Activated naive CD8-positive, alpha-beta T cell treated with anti-CD3 and anti-CD28 coated beads, Interleukin-2, amount 10 ng/mL, durations not matched to agents 7 days and 5 days (primary cell): ENCODE measurements at places on chromosomes 7 and 10. TPM values are rescaled to one million over a fixed set of nuclear protein-coding genes. Genes with fewer than 3 reads are reported as not detected.

GRCh38 chr10:69814251-69814650 is 12.5 kb downstream of the COL13A1 start:
- H3K27me3 ChIP-seq = no peaks in the 10 kb centered on the region
- H3K27ac ChIP-seq = no peak overlapping the region
- peaks cover 13% of the 10 kb centered on the region for H3K4me1 ChIP-seq
- no peak overlapping the region for H3K4me3 ChIP-seq
- DNase-seq = no peak

GRCh38 chr7:84339306-84339705 is 144.7 kb upstream of the SEMA3A start:
- no peak overlapping the region for H3K4me3 ChIP-seq
- H3K27ac ChIP-seq = no peak overlapping the region
- H3K4me1 ChIP-seq = no peaks in the 10 kb centered on the region
- H3K27me3 ChIP-seq = no peaks in the 10 kb centered on the region
- H3K36me3 ChIP-seq = no peaks in the 10 kb centered on the region

- no peaks in the 10 kb centered on the region for H3K36me3 ChIP-seq
- no peaks in the 10 kb centered on the region for H3K4me1 ChIP-seq
- no peak overlapping the region for H3K4me3 ChIP-seq
- no peaks in the 10 kb centered on the region for H3K27me3 ChIP-seq
- DNase-seq = no peak
- H3K27ac ChIP-seq = no peak overlapping the region
Observed at GRCh38 chr7:69032848-69033247, 565.4 kb upstream of the AUTS2 start.

DNA sequence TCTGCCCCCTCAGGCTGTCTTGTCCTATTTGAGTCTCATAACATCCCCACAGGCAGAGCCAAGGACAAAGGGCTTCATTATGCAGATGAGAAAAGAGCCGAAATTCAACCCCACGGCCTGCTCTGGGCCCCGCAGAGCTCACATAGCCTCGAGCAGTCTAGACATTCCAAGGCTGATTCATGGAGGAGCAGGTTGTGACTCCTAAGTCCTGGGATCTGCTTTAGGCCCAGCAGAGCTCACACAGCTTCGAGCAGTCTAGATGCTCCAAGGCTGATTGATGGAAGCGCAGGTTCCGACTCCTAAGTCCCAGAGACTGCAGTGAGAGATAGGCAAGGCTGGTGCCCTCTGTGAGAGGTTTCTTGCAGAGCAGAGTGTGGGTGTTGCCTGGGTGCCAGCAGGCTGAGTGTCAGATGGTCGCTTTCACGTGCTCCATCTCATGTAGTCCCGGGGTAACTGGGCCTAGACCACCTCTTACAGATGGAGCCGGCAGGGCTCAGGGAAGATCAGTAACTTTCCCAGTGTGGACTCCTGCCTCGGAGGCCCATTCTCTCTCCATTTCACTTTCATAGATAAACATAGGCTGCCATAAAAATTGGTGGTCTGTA is 436.1 kb upstream of the FOXK1 start:
- no peak for DNase-seq
- H3K4me3 ChIP-seq = no peak overlapping the region
- H3K27me3 ChIP-seq = no peaks in the 10 kb centered on the region
- peaks cover under 1% of the 10 kb centered on the region for H3K4me1 ChIP-seq

DNA sequence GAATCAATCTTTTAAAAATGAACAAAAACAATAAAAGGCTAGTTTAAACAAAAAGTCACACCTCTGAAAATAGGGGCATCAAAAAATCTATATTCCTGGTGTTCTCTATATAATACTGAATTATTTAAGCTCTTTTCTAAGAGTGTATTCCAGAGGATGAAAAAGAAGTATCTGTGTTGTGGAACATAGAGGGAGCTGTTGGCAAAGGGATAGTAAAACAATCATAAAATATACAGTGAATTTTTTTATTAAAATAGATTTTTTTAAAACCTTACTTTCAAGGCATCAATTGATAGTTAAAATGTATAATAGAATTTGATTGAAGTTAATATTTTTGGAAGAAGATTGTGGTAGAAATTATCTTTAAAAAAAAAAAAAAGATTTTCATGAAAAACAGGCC is 1409.1 kb upstream of the CELF2 start:
- H3K4me1 ChIP-seq = no peaks in the 10 kb centered on the region
- DNase-seq = no peak
- H3K27ac ChIP-seq = no peak overlapping the region

- H3K36me3 ChIP-seq = peaks cover 6% of the 10 kb centered on the region
- peaks cover 4% of the 10 kb centered on the region for H3K4me1 ChIP-seq
- H3K27me3 ChIP-seq = no peaks in the 10 kb centered on the region
- no peak overlapping the region for H3K4me3 ChIP-seq
Observed at GRCh38 chr10:123038782-123039631, 30.2 kb downstream of the ACADSB start.

DNA sequence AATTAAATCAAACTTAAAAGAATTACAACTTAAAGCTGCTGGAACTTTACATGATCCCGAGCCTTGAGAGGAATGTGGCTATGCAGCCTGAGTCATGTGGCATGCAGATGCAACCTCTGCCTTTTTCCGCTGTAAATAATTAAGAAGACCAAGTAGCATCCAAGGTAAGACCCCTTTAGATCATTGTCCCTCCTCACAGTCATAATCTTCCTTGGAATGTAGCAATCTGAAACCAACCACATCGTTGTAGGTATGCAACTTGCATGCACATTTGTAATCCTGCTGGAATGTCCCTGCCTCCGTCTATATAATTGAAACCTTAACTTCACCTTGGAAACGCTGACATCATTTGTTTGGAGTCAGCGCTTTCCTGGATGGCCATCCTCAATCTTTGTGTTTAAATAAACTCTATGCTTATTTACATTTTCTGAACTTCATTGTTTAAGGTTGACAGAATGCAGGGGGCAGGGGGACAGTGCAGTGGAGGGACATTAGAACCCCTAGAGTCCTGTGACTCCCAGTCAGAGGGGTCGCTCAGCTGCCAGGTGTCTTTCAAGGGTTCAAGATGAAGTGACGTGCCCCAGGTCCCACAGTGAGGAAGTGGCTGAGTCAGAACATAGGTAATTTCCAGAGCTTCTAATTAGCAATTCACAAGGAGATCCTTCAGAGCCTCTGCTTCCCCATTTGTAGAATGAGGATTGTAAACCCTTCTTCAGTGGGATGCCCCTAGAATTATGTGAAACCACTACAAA is 110.7 kb downstream of the RALA start:
- peaks cover 9% of the 10 kb centered on the region for H3K36me3 ChIP-seq
- no peak for DNase-seq
- peak overlapping the region; percentile 96 for H3K27ac ChIP-seq
- H3K4me1 ChIP-seq = peaks cover 32% of the 10 kb centered on the region
- peak overlapping the region; percentile 83 for H3K4me3 ChIP-seq

DNA sequence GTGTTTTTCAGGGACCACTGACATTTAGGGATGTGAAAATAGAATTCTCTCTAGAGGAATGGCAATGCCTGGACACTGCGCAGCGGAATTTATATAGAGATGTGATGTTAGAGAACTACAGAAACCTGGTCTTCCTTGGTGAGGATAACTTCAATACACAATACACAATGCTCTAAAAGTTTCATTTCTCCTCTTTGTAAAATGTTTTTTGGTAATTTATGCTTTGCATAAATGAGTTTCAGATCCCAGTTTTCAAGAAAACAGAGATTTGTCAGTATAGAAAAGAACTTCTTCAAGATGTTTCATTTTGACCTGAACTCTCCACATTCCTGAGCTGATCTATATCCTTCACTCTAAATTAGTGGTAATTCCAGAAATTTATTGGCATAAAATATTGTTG is 14.2 kb downstream of the ZNF92 start:
- H3K4me1 ChIP-seq = peaks cover 4% of the 10 kb centered on the region
- no peak overlapping the region for H3K4me3 ChIP-seq
- no peak overlapping the region for H3K27ac ChIP-seq
- no peak for DNase-seq
- H3K36me3 ChIP-seq = peaks cover 62% of the 10 kb centered on the region

DNA sequence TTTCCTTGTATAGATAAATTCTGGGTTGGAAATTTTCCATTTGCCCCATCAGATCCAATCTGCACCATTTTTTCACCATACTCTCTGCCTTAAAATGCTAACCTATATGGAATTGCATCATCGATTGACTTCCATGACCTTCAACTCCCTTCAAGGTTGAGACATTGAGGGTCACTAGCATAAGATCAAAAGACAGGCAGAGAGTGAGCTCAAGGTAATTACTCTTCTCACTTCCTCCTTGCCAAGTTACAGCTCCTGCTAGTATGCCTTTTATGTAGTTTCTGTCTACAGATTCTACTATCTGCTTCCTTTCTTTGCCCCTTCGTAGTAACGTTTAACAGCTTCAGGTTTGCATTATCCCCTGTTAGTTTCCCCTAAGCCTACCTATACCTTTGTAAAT is 1127.7 kb upstream of the LRRTM3 start:
- H3K36me3 ChIP-seq = no peaks in the 10 kb centered on the region
- no peak overlapping the region for H3K4me3 ChIP-seq
- no peak for DNase-seq
- H3K27ac ChIP-seq = no peak overlapping the region

DNA sequence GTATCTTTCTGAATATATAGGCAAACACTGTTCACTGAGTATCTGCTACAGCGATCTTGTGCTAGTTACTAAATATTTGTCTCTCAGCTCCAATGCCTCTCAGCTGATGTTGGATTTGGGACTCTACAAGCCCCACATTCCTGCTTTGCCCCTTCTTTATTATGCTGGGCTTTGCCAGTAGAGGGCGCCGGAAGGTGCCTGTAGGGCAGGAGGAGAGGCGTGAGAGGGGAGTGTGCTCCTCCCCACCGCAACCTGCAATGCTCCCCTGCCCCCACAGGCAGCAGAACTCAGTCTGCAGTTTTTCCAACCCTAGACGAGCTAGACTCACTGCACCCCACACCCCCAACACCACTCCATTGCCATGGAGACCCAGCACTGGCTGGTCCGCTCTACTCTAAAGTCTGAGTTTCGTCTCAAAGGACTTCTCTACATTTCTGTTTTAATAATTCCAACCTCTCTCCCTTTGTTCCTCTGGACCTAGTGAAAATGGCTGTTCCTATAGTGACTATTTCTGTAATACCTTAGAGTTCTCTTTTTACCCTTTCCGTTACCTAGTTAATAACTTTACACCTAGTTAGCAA is 337.6 kb downstream of the CCSER2 start:
- H3K4me1 ChIP-seq = peaks cover 1% of the 10 kb centered on the region
- DNase-seq = peak; percentile 37
- H3K36me3 ChIP-seq = no peaks in the 10 kb centered on the region
- no peak overlapping the region for H3K27ac ChIP-seq

GRCh38 chr10:97708976-97709946 is 4.3 kb upstream of the MARVELD1 start:
- no peak overlapping the region for H3K4me3 ChIP-seq
- peak; percentile 39 for DNase-seq
- H3K4me1 ChIP-seq = peaks cover 8% of the 10 kb centered on the region
- H3K27me3 ChIP-seq = peaks cover 27% of the 10 kb centered on the region
- H3K27ac ChIP-seq = no peak overlapping the region

- H3K4me3 ChIP-seq = no peak overlapping the region
- no peak for DNase-seq
- H3K4me1 ChIP-seq = no peaks in the 10 kb centered on the region
- peaks cover 35% of the 10 kb centered on the region for H3K27me3 ChIP-seq
- H3K36me3 ChIP-seq = no peaks in the 10 kb centered on the region
Observed at GRCh38 chr10:77163670-77164348, 473.8 kb downstream of the KCNMA1 start.

ADIRF gene
- not detected for total RNA-seq

KMT2E gene
- total RNA-seq = 145 TPM

NMT2 gene
- total RNA-seq = 59.2 TPM

ANKRD16 gene
- total RNA-seq = 6.2 TPM

CUZD1 gene
- 3.0 TPM for total RNA-seq

ASAH2 gene
- 5.2 TPM for total RNA-seq

FRMPD2 gene
- total RNA-seq = not detected

PHKG1 gene
- 2.3 TPM for total RNA-seq

HOXA3 gene
- not detected for total RNA-seq

CDNF gene
- 1.0 TPM for total RNA-seq

ANKRD30A gene
- total RNA-seq = not detected

PDLIM1 gene
- 10.0 TPM for total RNA-seq

RADIL gene
- 0.28 TPM for total RNA-seq
